Stimulated activated CD8-positive, alpha-beta memory T cell treated with anti-CD3 and anti-CD28 coated beads, Interleukin-7, amount 100 ng/mL, for 1 hour (primary cell): ENCODE measurements at places on chromosomes 3 and 15.

DNA sequence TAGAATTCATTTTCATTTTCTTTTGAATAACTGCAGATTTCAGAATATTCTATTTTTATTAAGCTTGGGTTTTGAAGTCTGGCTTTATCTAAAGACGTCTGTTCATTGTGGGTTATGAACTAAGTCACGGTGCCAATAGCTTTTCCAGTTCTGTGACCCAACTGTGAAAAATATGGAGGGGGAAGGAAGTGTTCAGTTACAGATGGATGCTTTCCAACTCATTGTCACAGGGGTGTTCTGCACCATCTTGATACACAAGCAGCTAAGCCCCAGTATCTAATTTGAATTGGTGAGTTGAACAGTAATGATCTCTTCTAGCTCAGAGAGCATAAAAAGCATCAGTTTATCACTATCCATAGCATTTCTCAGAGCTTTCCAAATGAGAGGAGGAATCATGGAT, 710.6 kb downstream of the EDEM1 start:
- DNase-seq, result no peak

GRCh38 chr3:192855434-192855833, 62.2 kb downstream of the MB21D2 start:
- no peak for DNase-seq

GRCh38 chr3:169674090-169674489, 10.6 kb upstream of the MECOM start:
- no peak for DNase-seq

DNA sequence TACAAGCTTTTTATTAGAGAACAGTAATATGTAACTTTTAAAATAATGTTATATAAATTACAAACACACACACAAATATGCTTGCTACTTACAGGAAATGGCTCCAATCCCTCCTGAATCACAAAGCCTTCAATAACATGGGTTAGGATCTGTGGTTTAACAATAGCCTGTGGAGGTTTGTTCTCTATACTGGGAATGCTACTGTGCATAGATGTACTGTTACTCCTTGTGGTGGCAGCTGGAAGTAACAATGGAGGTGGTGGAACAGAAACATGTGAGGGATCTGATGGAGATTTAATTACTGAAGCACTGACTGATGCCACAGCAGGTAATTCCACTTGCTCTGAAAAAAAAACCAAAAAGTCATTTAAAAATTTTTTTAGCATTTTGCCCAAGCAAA, 64.4 kb downstream of the PHC3 start:
- no peak for DNase-seq

DNA sequence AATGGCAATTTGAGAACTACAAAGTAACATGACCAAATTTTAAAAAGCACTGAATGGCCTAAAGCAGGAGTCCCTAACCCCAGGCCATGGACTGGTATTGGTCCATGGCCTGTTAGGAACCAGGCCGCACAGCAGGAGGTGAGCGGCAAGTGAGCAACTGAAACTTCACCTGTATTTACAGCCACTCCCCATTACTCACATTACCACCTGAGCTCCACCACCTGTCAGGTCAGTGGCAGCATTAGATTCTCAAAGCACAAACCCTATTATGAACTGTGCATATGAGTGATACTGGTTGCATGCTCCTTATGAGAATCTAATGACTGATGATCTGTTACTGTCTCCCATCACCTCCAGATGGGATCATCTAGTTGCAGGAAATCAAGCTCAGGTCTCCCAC, 48.8 kb downstream of the SENP7 start:
- no peak for DNase-seq

GRCh38 chr3:104323226-104323625, 1043.5 kb upstream of the ALCAM start:
- no peak for DNase-seq

DNA sequence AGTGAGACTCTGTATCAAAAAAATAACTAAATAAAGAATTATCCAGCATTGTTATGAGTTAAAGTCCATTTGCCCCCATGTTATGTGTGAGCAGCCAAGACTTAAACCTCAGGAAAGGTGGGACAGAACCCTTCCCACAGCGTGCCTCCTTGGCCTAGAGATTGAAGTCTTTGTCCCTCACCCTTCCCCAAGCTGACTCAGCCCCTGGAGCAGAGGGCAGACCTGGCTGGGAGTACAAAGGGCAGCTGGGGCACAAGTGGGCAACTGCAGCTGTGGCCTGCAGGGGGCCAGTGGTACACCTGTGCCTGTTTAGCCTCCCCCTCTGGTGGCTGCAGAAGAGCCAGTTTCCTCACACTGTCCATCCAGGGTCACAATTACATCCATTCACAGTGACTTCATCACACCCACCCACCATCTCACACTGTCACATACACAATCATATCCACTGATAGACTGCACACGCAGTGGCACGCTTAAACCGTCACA, 940 bp upstream of the ACY1 start:
- no peak for DNase-seq

DNA sequence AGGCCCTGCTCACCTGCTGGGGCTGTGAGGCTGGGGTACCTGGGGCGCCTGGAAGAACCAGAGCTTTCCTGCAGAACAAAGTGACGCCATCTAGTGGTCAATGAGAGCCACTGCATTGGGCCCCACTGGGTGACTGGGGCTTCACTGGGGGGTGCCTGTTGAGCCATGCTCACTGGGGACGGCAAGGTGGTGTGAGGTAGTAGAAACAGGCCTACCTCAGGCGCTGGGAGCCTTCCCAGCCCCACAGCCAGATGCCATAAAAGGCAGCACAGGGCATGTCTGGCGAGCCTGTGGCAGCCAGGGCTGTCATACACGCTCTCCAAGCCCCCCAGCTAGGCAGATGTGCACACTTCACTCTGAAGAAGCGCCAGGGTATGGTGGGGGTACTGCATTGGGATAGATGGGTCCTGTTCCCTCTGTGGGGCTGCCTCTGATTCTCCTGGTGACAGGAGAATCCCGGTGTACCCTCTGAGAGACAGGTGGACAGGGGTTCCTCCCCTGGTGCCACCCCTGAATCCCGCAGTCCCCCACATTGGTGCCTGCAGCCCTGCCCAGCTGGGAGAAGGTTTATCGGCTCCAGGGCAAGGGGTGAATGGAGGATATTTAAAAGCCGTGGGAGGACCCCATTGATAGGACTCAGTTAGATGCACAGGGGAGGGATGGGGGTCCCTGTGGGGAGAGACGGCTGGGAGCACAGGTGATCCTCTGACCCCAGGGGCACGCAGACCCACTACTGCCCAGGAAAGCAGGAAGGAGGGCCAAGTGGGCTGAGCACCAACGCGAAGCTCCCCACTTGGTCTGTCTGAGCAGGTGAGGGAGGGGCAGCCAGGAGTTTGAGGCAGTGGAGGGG, 178.8 kb downstream of the NSMCE3 start:
- DNase-seq, result peak; percentile 15

DNA sequence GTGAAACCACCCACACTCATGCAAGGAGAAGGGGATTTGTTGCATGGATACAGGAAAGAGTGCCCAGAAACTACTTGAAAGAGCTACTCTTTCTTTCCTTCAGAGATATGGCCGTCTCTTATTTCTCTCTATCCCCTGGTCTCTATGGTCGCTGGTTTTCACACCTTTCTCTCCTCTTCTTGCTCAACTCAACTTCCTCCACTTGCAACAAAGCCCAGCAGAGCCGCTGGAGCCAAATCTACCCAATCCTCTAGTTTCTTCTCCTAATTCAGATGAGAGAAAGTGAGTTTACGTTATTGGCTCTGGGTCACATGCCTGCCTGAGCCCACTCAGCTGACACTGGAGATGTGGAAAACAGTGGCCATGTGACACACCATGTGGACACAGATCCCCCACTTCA, 215.2 kb downstream of the OSBPL10 start:
- DNase-seq, result no peak

DNA sequence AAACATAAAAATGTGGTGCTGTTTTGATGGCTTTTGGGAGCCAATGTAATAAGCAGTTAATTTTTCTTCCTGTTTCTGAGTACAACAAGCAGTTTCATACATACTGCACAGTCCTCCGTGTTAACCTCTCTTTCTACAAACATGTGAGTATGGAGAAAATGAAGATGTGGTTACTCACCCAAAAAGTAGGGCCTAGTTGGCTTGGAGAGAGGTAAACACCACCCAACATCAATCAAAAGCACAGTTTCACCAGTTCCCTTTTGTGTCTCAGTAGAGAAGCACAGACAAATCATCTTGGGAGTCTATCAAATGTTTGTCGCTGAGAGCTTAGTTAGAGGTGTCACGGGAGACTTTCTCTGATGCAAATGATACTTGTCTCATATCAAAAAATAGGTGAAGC, 320.2 kb downstream of the UNC13C start:
- DNase-seq, result no peak

DNA sequence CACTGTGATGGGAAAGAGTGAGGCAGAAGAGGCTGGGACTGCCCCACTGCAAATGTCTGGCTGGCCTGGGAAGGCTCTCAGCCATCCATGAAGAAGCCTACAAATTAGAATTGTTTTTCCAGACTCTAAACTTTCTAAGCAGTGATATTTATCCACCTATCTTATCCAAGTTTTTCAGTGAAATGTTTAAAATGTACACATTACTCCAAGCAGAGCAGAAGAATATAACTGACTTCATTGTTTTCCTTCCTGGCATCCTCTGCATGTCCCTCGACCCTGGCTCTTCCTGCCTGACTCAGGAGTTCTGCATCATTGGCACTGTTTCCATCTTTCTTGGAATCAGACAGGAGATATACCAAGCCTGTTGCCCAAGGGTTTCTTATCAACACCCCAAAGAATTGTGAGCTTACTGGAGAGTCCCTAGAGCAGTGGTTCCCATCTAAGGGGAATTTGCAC, 401.5 kb upstream of the PROK2 start:
- DNase-seq, result no peak

DNA sequence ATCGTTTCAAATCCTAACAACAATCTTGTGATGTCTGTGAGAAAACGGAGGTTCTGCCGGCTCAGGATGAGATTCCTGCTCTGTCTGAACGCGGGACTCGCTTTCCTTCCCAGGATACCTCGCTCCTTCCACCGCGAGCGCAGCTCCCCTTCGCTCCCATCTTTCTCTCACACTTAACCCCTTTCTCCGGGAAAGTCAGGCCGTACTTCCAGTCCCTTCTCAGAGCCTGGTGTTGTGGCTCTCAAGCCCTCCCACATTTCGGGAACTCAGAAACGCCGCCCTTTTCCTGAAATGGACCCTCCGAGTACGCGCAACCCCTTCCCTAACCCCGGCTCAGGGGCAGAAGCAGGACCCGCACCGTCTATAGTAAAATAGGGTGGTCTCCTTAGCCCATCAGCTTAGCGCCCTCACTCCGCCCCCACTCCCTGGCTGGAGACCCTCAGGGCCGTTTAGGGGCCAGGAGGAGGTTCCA, 378 bp upstream of the FEM1B start:
- DNase-seq, result no peak

GRCh38 chr15:57079931-57080620, 161.6 kb downstream of the TCF12 start:
- DNase-seq, result no peak

GRCh38 chr15:48408327-48408726, 77.1 kb downstream of the DUT start:
- no peak for DNase-seq

GRCh38 chr3:59753808-59754450, 704.1 kb upstream of the CFAP20DC start:
- DNase-seq, result no peak

DNA sequence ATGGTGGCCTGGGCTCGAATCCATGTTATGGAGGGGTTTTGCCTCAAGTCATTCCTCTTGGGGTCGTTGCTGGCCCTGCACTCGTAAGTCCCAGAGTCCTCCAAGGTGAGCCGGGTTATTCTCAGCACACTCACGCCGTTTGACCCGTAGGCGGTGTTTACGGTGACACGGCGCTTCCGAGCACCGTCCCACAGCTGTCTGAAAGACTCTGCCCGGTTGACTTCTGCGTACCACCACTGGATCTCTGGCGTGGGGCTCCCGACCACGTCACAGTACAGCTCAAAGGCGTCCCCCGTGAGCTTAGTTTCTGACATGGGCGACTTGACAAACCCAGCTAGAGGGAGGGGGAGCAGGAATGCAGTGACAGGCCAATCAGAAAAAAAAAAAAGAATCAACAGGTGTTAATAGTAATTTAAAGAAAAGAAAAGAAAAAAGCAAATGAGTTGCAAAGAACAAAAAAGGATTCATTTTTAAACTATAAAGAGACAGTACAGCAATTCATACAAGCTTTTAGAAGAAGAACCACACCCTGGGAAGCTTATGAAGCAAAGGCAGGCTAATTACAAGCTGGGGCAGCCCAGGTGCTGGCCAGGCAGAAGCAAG, 36.1 kb downstream of the NPTN start:
- DNase-seq, result no peak

GRCh38 chr3:159265705-159266104, 463.9 kb downstream of the MFSD1 start:
- no peak for DNase-seq

GRCh38 chr3:142417302-142417701, 30.5 kb downstream of the XRN1 start:
- no peak for DNase-seq

- DNase-seq, result no peak
These were observed 1.9 kb downstream of the SCAPER start for GRCh38 chr15:76903251-76903681.

- no peak for DNase-seq
These were observed 143.4 kb downstream of the PDCD6IP start for GRCh38 chr3:33941804-33942203.

DNA sequence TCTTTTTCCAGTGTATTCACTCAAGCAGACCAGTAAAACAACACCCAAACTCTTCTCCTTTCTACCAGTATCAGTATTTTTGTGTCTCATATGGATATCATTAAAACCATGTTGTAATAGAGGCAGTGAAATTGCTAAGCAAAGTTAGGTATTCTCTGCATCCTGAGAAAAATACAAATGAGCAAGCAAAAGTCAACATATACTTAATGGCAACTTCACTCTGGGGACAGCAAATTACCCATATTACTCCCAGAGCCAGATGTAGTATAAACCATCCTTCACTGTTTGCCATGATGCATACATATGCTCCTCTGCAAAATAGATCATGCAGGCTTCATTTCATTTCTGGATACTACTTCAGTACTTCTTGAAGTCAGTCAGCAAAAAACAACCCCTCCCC, 22.1 kb downstream of the UBA5 start:
- DNase-seq, result no peak

DNA sequence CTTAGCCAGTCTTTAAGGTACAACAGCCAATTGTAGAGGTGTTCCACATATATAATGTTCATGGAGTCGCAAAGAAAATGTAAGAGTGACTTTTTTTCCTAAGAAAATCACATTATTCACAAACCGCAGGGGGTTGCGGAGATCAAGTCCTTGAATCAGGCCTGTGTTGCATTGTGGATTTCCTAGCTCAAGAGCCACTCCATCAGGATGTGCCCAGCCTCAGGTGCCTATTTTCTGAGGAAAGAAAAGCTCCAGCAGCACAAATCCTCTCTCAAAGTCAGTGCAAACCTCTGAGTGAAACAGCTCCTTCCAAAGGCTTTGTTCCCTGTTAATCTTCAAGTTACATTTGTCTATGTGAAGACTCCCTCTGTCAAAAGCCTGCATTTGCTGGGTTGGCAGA, 349.4 kb downstream of the CLSTN2 start:
- DNase-seq, result no peak
